Esophagus muscularis mucosa (tissue), 4 donors: ENCODE measurements at places on chromosomes 1 and 21.

GRCh38 chr1:243713470-243714186 is 136.4 kb downstream of the AKT3 start:
- DNase-seq = no peak

DNA sequence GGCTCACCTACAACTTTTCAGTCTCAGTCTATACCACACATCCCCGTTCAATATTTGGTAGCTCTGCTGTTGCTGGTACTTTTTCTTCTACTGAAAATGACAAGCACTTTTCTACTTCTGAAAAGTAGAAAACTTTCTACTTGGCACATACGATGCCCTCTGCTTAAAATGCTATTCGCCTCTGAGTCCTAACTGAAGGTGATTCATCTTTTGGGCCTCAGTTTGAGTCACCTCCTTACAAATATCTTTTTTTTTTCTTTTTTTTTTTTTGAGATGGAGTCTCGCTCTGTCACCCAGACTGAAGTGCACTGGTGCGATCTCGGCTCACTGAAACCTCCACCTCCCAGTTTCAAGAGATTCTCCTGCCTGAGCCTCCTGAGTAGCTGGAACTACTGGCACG is 136.0 kb upstream of the CYYR1 start:
- no peak for DNase-seq

DNA sequence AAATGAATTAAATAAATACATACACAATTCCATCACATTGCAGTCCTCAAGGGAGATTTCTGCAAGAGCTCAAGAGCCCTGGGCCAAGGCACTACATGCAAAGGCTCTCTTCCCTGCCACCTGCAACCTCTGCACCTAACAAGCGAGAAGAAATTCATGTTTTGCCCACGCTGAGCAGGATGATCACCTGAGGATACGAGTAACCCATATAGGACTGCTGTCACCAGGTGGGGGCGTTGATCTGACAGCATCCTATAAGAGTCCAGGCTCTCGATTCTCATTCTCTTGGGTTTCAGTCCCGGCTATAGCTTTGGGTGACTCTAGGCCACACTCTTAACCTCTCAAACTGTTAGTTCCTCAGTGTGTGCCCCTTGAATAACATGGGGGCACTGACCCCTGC is 18.7 kb upstream of the SPOCD1 start:
- DNase-seq = no peak

DNA sequence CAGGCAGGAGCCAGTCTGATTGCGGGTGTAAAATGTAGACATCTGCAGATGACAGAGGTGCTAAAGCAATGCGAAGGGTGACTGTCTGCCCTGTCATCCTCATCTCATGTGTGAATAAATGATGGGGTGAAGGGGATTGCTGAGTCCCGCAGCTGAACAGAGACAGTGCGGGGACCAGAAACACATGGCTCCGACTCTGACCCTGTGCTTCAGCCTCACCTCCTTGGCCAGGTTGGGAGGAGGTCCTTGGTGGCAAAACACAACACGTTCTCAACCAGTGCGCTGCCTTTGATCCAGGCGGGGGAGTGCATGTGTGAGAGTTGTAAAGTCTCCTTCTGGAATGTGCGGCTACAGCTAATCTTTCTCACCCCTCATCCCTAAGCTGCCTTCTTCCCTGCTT is 32.0 kb upstream of the TTC22 start:
- peak; percentile 70 for DNase-seq

- DNase-seq = no peak
These were observed 9.8 kb downstream of the FRRS1 start for GRCh38 chr1:99756598-99756997.

DNA sequence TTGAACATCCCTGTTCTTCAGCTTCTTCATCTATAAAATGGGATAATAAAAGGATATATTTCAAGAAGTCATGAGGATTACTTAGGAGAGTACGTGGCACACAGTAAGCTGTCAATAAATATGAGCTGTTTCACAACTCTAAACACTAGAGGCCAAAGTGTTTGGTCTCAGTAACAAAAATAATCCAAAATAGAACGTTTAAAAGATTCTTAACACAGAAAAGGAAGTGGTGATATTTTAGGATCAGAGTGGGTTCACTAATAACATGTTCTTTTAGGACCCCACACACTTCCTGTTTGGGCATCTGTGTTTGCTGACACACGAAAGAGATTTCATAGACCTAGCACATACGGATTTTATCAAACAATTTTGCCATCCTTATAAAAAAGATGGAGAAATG is 32.9 kb downstream of the TNFSF18 start:
- DNase-seq = no peak

DNA sequence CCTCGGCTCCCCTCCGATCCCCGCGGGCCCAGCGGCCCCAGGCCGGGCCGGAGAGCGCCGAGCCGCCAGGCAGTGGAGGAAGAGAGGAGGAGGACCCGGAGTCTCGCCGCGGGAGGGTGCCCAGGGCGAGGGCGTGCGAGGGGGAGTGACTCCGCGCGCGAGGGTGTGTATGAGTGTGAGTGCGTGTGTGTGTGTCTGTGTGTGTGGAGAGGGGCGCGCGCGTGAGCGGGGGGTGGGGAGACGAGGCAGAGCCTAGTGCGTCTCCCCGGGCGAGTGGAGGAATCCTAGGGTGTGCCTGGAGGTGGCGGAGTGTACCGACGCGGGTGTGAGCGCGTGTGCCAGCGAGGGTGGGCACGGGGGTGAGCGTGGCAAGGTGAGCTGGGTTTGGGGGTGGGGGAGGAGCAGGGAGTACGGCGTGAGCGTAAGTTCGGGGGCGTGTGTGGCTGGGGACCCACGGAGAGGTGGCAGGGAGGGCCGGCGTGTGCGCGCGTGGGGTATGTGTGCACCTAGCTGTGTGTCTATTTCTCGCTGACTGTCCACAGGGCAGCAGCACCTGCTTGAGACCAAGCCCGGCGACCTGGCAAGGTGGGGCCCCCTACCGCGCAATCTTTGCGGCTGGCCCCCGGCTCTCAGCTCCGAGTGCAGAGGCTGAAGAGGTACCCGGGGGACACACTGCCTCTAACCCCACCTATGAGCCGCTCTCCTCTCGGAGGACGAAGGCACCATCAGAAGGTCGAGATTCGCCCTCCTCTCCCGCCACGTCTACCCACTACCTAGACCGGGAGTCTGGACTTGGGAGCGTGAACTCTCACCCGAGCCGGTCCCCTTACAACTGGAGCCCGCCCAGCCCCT is 784 bp upstream of the KCND3 start:
- no peak for DNase-seq
